ENCODE measurements at places on chromosomes 7 and 10. TPM values are rescaled to one million over a fixed set of nuclear protein-coding genes. Genes with fewer than 3 reads are reported as not detected.

- no peak for DNase-seq
Measured at GRCh38 chr7:46781901-46782439, 799.9 kb downstream of the TNS3 start.

GRCh38 chr7:22864855-22865601 lies 42.4 kb upstream of the TOMM7 start:
- DNase-seq = no peak

DNA sequence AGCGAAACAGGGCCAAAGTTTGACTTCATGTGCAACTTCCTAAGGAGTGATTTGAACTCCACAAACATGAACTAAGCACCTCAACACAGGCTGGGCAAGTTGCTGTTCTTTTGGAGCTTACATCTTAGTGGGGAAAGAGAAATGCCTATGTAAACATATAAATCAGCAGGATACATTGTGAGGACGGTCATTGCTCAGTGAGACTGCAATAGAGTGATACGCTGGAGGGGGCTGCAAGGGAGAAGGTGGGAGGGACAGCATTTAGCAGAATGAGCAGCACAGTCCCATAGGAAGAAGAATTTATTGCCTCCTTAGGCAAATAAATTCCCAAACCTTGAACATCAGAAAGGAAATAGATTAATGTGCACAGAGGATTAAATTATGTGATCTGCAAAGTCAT lies 90.0 kb downstream of the EGFR start:
- DNase-seq = no peak

DNA sequence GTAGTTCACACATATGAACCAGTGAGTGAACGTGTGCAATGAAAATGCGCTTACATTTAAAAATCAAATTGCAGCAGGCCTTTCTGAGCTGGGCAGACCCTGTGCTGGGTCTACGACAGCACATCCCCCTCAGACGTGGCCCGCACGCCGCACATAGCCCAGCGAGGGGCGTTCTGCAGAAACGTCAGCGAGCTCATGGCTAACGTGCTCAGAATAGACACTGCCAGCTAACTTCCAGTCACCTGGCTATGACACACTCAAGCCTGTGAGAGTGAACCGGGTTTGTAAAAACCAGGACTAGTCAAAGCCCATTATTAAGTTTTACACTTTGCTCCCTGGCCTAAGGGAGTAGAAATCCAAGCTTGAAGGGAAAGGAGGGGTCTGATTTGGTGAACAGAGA lies 108.1 kb upstream of the INSIG1 start:
- DNase-seq = no peak

DNA sequence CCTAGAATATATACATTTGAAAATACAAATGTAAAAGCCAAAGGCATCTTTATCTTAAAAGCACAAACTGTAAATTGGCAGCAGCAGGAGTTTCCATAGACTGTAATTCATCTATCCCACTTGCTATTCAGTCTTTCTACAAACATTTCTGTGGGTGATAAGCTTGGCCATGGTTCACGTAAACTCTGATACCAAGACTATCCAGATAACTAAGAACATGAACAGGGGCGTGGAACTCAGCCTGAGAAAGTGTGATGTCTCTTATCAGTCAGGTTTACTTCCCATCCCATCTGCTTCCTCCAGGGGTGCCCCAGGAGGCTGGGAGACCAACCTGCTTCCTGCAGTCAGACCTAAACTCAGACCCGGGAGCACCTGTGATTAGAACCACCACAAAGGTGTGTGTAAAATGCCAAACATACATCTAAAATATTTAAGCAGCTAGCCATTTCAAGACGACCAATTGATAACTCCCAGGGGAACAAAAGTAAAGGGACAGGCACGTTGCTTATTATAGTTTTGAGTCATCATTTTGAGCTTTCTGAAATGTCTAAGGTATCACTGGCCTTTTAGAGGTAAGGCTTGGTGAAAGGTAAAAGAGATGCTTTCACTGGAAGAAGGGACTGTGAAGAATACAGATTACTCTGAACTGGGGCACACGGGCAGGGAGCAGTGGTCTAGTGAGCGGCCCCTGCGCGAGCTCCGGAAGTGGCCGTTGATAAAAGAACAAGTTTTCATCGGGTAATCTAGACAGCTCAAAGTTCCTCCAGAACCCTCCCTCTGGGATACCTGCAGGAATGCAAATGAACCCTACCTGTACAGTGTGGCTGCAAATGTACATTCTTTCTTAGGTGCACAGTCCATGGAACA lies 51.5 kb downstream of the RSU1 start:
- DNase-seq = no peak

- no peak for DNase-seq
Measured at GRCh38 chr10:133241501-133242205, 4.0 kb downstream of the VENTX start.

DNA sequence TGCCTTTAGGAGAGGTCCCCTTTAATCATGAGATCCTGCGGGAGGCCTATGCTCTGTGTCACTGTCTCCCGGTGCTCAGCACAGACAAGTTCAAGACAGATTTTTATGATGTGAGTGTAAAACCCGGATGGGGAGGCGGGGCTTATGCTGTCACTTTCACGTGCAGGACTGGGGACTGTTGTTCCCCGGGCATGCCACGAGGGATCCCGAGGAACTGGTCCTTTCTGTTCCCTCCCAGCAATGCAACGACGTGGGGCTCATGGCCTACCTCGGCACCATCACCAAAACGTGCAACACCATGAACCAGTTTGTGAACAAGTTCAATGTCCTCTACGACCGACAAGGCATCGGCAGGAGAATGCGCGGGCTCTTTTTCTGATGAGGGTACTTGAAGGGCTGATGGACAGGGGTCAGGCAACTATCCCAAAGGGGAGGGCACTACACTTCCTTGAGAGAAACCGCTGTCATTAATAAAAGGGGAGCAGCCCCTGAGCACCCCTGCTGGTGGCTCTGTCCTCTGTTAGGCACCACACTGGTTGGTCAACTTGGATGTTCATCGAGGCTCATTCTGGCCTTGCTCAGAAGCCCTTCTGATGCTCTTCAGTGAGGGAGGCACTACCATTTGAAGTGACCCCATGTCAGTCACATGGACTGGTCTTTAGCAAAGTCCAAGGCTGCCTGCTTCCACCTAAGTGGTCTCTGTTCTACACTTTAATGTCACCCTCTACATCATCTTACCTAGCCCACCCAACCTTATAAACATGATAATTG lies 2.8 kb downstream of the COPS6 start:
- no peak for DNase-seq

DNA sequence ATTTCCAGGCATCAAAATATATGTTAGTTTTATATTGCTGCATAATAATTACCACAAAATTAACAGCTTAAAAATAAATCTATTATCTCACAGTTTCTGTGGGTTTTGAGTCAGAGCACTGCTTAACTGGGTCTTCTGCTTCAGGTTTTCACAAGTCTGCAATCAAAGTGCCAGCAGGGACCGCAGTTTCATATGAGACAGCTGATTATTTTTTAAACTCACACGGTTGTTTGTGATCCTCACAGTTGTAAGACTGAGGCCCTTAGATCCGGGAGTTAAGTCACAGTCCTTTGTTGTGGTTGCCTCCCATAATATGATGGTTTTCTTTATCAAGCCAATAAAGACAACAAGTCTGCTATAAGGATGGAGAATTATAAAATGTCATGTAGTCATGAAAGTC lies 146.0 kb upstream of the ZWINT start:
- DNase-seq = no peak

- no peak for DNase-seq
Measured at GRCh38 chr10:75720157-75720556, 288.7 kb downstream of the LRMDA start.

The ATOH7 gene
- not detected for total RNA-seq

- no peak for DNase-seq
Measured at GRCh38 chr7:132469264-132469663, 107.0 kb downstream of the PLXNA4 start.

The TMEM176A gene
- total RNA-seq = 68.1 TPM
